Stimulated activated CD8-positive, alpha-beta memory T cell treated with anti-CD3 and anti-CD28 coated beads, Interleukin-4, amount 100 ng/mL, for 1 hour (primary cell): ENCODE measurements at places on chromosomes 3 and 15.

DNA sequence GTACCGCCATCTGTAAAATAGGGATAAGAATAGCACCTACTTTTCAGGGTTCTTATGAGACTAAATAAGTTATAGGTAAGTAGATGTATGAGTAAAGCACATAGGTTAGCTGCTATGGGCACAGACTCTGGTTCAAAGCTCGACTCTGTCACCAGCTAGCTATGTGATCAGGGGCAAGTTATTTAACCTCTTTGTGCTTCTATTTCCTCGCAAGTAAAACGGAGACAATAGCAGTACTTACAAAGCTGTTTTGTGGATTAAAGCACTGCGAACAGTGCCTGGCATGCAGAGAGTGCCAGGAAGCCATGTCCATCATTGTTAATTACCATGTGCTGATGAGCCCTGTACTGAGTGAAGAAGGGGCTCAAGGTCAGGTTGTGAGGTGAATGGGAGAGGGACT, 1.9 kb downstream of the LAMP3 start:
- no peak for DNase-seq

- no peak for DNase-seq
Observed at GRCh38 chr15:39433376-39433775, 147.5 kb upstream of the THBS1 start.

DNA sequence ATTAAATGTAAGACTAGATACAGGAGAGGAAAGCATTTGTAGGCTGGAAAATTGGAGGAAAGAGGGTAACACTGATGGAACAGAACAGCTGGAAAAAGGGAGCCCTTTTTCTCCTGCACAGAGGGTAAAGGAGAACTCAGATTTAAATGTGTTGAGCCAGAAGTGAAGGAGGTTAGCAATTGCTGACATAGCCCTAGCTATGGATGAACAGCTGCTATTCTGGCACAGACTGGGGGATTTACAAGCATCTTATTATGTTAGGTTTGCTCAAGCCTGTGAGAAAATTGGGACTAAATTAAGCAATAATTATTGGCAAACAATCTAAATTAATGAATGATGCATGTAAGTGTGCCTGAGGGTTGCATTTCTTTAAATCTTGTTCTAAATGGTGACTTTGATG, 40.6 kb upstream of the PRR20G start:
- no peak for DNase-seq

GRCh38 chr3:190721330-190721729, 141.2 kb downstream of the GMNC start:
- no peak for DNase-seq

DNA sequence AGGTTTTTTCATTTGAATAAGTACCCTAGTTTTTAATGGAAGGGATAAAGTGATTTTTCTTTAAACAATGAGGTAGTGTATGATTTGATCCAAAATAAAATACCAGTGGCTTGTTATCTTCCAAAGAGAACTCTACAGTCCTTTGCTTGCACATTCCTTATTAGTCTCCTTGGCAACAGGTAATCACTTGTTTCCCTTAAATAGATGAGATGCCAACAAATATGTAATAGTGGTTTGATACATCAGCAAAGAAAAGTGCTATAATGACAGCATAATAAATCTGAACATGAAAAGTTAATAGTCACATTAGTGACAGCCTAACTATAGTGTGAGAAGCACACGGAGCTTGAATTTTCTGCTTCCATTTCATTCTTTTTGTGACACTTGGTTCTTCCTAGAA, 360.2 kb downstream of the ZNF385D start:
- DNase-seq = no peak

DNA sequence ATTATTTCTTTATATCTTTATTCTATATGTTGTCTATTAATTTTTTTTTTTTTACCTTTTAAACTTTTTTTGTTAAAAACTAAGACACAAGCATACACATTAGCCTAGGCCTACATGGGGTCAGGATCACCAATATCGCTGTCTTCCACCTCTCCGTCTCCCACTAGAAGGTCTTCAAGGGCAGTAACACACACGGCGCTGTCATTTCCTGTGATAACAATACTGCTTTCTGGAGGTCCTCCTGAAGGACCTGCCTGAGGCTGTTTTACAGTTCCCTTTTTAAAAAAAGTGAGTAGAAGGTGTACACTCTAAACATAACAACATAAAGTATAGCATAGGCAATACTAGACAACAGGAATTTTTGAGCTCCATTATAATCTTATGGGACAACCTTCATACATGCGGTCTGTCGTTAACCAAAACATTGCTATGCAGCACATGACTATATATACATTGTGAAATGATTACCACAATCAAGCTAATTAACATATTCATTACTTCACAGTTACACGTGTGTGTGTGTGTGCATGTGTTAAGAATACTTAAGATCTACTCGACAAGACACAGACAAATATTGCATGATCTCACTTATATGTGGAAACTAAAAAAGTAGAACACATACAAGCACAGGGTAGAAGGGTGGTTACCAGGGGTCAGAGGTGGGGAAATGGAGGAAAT, 20.8 kb downstream of the RAB6B start:
- no peak for DNase-seq
